ENCODE measurements at places on chromosomes 12 and 14.

GRCh38 chr12:12195081-12195480 is 71.8 kb downstream of the LRP6 start:
- DNase-seq = no peak

GRCh38 chr12:71787580-71787979 is 32.9 kb downstream of the RAB21 start:
- DNase-seq = no peak

GRCh38 chr12:43812926-43813325 is 6.8 kb upstream of the TWF1 start:
- DNase-seq = no peak

GRCh38 chr12:52191841-52192791 is at the start of gene KRT80:
Gene KRT80 (minus strand): TSS chr12:52192014. CDS start chr12:52191902, 112 bp downstream.
- peak; percentile 19 for DNase-seq

DNA sequence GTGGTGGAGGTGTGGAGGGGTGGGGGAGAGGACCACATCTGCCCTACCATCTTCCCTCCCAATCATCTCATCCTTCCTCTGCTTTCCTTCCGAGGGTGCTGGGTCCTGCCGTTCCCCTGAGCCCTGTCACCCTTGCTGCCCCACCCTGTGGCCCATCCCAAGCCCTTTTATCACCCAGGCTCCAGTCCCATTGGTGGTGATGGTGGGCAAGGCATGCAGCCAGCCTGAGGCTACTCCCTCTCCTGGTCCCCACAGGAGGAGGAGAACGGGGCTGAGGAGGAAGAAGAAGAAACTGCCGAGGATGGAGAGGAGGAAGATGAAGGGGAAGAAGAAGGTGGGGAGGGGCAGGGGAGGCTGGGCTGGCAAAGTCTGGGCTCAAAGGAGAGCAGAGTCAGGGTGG is 2.7 kb upstream of the LAG3 start:
- DNase-seq = no peak

DNA sequence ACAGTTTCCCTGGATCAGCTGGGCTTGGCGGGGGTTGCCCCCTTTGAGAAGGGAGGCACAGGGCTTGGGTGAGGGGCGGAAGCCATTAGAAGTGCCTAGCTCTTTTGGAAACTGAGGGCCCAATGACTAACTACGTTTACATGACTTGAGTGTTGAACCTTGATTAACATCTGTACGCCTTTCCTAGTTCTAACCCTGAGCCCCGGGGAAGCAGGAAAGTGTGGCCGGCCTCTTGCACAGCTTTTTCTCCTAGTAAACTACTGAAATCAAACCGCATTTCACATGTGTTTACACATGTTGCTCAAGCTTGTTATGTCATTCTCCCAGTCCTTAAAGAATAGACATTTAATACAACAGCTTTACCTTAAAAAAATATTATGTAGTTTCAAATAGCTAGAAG is 1356.4 kb upstream of the TMEM132C start:
- DNase-seq = no peak

DNA sequence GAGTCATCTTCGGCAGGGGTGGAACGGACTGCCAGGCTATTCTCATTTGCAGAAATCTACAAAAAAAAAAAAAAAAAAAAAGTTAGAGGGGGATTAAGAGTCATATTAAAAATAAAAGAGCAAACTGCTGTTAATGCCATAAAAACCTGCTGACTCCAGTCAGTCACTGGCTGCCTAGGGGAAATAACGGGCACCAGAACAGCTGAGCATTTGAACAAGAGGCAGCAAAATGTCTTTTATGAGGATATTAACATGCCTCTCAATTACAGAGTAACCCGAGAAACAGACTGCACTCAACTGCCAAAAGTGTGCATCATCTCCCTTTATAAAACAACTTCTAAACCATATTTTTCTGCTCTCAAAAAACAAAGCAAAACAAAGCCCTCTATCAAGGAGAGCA is 28.7 kb upstream of the CERS5 start:
- DNase-seq = no peak

DNA sequence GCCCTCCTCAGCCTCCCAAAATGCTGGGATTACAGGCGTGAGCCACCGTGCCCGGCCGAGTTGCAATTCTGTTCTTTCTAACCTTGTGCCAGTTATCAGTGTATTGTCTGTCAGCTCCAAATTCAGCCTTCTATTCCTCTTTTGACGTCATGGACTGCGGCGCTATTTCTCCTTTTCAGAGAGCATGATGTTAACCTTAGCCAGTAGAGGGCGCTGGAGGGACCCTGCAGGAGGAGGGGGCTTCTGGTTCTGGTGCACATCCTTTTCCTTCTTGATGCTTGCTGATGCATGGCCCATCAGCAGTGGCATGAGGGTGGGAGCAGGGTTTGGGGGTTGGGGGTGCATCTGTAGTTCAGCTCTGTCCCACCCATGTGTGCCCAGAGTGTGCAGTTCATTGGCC is 179.3 kb upstream of the RMST start:
- no peak for DNase-seq

GRCh38 chr14:100532154-100532861 is 54.9 kb downstream of the BEGAIN start:
- no peak for DNase-seq

DNA sequence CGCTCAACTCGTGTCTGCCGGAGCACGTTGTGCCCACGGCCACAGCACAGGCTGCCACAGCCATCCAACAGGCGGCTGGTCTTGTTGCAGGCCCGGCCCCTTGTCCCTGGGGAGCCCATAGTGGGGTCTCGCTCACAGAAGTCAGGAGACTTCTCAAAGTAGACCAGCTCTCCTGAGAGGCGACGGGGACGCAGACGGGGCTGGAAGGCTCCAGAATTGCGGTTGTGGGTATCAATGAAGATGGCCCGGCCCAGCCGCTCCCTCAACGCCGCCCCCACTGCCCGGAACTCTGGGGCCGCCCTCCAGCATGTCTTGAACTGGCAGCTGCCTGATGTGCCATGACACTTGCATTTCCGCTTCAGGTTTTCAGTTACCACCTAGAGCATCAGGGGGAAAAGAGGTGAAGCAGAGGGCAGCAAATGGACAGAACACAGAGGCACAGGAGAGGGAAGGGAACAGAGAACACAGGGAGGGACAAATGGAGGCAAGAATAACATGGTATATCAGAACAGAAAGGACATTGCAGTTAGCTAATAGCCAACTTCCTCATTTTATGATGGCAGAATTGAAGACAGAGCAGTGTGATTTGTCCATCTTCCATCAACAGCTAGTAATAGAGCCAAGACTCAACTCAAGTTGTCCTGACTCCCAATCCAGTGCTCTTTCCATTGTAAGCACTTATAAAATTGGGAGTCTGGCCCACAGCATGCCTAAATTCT is 5.2 kb downstream of the WNT10B start:
- no peak for DNase-seq

DNA sequence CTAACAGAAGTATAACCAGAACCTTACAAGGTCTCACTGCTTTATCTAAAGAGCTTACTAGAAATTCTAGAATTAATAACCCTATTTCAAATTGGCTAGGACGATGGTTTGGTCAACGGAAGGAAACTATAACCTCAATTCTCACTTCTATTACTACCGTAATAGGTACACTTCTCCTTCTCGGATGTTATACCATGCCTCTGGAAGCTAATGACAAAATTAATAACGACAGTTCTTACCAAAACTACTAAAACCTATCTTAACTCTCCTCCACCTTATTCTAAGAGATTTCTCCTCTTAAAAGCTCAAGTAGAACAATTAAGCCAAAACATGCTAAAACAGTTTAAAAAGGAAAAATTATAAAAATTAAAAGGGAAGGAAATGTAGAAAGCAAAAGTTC is 23.7 kb upstream of the UBC start:
- no peak for DNase-seq

- no peak for DNase-seq
These were observed 488.5 kb downstream of the LRFN5 start for GRCh38 chr14:42095155-42095554.

GRCh38 chr14:98953551-98954348 is 318.2 kb downstream of the BCL11B start:
- no peak for DNase-seq

DNA sequence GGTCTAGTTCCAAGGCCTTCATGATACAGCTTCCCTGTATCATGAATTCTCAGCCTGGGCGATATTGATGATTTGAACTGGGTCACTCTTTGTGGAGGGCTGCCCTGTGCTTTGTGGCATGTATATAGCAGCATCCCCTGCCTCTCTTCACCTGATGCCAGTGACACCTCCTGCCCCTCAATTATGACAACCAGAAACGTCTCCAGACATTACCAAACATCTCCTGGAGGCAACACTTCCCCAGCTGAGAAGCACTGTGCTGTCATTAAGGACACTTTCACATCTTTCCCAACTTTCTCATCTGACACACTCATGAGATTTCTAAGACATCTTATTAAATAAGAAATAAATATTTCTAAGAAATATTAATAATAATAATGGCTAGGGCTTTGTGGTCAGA is 315.3 kb downstream of the BCL11B start:
- DNase-seq = no peak

DNA sequence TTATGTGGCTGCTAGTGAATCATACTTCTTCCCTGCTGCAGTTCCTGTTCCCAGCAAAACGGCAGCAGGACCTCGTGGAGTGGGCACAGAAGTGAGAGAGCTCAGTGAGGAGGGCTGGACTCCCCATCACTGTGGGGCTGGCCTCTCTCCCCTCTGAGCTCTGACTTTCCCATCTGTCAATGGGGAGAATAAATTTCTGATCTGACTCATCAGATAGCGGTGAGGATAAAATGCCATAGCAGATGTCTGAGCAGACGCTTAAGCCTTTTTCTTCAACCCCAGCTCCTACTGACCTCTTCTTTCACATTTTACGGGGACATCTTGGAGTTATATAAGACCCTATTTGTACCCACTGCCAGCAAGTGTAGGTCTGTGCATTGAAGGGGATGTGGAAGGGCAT is 116.6 kb downstream of the CRACR2A start:
- DNase-seq = no peak

- DNase-seq = no peak
These were observed 510.8 kb downstream of the TMTC2 start for GRCh38 chr12:83197483-83197914.

- no peak for DNase-seq
These were observed 225.6 kb upstream of the CRY1 start for GRCh38 chr12:107318806-107319532.
